ENCODE measurements at places on chromosomes 3 and 15.

- DNase-seq: no peak
Measured at GRCh38 chr3:12054245-12054644, 50.1 kb downstream of the SYN2 start.

DNA sequence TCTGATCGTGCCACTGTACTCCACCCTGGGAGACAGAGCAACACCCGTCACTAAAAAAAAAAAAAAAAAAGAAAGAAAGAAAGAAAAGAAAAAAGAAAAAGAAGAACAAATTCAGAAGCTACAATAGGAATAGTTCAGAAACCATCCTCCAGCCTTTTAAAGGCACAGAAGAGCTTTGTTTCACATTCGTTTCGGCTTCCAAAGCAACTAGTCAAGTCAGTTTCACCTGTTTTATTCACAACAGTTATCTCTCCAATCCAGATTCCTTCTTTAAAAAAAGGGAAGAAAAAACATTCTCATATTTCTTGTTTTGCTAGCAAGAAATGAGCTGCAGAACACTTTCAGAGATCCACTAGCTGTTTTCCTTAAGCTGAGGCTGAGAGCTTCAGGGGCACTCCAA lies 767.7 kb upstream of the CFAP20DC start:
- DNase-seq: no peak

DNA sequence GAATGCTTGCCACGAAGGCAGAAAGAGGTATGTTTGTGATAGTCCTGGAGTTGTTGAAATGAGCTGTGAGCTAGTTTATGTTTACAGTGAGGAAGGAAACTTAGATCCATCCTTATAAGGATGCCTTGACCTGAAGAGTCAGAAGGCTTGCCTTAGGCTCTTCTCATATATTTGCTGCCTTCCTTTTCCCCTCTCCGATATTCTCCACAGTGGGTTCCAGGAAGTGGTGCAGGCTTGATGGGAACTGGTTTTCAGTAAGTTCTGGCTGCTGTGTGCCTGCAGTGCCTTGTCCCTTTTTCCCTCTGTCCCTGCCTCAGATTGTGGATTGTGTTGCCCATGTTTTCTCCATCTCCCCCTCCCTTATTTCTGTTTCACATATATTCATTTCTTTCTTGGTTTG lies 287.3 kb upstream of the UBE2E1 start:
- no peak for DNase-seq

DNA sequence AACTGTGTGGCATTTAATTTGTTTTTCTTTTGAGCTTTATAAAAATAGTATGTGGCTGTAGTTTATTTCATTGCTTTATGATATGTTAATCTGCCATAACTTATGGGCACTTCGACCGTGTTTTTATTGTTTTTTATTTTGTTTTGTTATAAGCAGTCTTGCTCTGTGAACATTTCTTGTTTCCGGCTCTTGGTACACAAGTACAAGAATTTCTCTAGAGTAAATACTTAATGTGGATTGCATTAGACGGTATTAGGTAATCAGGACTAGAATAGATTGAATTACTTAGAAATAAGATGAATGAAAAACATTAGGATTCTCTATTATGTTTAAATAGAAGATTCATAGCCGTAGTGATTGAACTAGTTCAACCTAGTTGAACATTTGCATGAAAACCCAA lies 2.1 kb downstream of the ZFAND6 start:
- DNase-seq: no peak

- no peak for DNase-seq
Measured at GRCh38 chr15:38687775-38688495, 123.3 kb upstream of the RASGRP1 start.

DNA sequence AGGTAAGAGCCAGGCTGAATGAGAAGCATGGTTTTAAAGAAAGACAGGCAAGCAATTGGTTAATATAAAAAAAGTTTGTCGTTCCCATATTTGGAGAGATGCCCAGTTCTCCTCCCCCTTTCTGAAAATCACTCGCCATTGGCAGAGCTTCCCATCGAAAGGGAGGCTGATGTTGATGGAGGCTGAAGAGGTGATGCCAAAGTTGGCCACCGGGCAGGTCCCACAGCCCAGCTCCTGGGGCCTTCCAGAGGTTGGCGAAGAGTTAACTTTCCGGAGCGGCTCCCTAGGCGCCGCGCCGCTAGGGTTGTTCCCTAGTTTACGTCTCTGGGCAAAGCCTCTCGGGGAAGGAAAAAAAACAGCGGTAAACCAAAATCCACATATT lies 793 bp downstream of the PCOLCE2 start:
- DNase-seq: no peak

GRCh38 chr3:124361566-124361965 lies 368.7 kb upstream of the UMPS start:
- DNase-seq: no peak

DNA sequence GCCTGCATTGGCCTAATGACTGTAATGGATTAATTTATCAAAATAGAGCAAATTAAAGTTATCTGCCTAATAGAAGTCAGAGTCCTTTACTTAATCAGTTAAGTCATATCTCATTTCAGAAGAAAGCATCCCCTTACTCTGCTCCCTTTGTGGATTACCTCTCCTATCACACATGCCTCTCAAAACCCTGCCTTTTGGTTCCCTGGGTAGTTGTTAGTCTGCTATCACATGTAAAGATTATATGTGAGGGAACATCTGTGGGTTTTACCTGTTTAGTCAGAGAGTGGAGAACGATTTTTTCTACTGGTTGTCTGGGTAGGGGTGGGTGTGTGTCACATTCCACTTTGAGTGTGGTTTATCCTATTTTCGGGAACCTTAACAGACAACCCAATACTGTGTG lies 16.4 kb downstream of the UBE2E2 start:
- no peak for DNase-seq

DNA sequence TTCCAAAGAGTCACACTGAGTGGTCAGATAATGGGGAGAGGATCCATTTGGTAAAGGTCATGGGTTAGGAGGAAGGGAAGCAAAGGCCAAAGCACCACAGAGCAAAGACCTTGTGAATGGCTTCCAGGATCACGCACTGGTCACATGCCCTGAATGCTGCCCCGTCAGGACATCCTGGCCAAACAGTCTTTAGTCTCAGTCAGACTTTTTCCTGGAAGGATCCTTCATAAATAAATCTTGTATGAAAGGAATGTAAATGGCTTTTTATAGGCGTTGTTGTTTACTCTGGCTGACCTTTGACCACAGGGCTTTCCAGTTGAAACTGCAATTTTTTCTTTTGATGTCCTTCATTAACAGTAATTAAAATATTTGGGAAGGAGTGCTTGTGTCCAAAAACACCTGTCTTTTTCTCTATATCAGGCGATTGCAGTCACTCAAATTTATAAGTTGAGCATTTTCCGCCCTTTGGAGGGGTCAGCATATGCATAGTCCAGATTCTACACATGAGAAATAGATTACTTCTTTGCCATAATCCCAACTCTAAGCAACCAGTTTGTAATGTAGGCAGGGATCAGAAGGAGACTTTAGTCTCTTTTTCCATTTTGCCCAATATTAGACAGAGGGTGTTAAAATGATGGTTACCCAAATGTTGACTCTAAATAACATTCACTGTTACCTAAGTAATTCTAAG lies 48.4 kb downstream of the CHAC1 start:
- no peak for DNase-seq

- DNase-seq: no peak
Measured at GRCh38 chr15:75583701-75584100, 4.6 kb upstream of the PTPN9 start.

DNA sequence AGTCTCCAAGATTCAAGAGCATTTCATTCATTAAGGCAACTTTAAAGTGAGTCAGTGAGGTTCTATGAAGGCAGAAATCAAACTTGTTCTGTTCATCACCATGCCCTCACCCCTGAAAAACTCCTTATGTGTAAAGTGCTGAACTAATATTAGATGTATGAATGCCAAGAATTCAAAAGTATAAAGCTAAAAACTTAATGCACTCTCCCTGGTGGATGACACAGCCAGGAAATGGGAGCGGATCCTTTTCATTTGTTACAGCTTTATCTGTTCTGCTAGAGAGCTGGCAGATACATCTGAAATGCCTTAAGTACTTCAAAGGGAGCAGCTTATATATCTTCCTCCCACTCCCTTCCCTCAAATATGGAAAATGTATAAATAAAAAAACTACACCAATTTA lies 8.2 kb downstream of the TXNRD3 start:
- no peak for DNase-seq

GRCh38 chr15:101406036-101406435 lies 83.5 kb downstream of the PCSK6 start:
- no peak for DNase-seq

DNA sequence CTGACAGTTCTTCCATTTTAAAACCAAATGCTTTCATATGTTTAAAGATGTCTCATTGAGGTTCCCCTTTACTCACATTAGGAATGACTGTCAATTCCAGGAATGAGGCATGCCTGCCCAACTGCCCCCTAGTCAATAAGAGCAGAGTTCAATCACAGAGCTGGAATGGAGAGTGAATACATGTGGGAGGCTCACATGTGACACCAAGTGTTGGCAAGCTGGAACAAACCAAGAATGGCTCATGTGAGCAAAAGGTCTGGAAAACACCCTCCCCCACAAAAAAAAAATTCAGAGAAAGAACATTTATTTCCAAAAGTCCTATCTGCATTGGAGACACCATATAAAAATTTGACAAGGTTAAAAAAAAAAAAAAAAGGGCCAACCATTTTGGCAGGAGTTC lies 3.7 kb downstream of the PBRM1 start:
- no peak for DNase-seq

DNA sequence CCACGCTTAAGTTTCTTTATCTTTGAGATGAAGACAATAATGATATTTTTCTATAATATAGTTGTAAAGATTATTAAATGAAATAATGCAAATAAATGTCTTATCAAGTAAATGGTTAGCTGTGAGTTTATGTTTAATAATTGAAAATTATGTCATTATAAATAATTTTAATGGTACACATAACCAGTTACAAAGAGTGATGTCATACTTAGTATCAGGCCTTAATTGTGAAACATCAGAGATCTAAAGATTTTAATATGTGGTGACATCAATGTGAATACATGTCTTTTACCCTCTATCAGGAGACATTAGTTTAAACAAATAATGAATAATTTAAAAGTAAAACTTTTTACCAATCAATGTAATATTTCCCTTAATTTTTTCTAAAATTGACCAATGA lies 63.8 kb upstream of the P2RY1 start:
- DNase-seq: no peak

DNA sequence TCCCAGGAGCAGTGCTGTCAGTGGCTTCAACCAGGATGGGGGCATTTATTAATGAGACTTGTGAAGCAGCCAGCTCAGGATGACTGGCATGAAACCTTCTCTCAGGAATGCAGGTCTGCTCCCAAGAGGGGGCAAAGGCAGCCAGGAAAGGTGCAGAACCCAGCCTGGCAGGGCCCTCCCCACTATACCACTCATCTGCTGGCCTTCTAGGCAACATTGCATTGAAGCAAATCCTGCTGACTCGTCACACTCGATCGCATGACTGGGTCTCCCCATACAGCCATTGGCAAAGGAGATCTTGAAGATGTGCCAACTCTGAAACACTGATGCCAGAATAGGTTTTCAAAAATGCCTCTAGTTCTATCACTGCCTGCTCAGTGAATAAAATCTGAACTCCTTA lies 65.7 kb upstream of the CMTM7 start:
- no peak for DNase-seq

DNA sequence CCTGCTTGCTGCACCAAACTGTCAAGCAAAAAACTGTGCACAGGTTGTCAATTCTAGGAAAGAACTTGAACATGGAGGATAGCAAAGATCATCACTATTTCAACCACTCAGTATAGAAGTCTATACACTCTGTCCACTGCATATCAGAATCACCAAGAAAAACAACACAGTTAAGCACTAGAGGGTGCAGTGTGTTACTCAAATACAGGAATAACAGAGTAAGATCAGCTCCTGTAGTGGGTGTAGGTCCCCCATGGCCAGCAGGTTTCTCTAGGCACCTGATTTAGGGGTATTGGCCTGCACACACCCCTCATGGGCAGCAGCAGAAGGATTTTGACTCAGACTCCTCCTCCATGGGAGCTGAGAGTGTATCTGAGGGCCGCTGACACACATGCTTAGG lies 464.1 kb downstream of the EPHA6 start:
- no peak for DNase-seq

- no peak for DNase-seq
Measured at GRCh38 chr3:66073464-66074141, 34.9 kb upstream of the MAGI1 start.

- DNase-seq: no peak
Measured at GRCh38 chr15:99185414-99186130, 63.8 kb downstream of the TTC23 start.

GRCh38 chr15:27683121-27683520 lies 416.0 kb downstream of the OCA2 start:
- DNase-seq: no peak

DNA sequence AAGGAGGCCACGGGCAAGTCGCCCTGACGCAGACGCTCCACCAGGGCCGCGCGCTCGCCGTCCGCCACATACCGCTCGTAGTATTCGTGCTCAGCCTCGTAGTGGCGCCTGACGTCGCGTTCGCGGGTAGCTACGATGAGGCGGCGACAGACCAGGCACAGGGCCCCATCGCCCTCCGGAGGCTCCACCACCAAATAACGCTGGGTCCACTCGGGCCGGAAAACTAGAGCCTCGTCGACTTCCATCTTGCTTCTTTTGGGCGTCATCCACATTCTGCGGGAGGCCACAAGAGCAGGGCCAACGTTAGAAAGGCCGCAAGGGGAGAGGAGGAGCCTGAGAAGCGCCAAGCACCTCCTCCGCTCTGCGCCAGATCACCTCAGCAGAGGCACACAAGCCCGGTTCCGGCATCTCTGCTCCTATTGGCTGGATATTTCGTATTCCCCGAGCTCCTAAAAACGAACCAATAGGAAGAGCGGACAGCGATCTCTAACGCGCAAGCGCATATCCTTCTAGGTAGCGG lies at the start of gene EPM2AIP1:
TSS of gene EPM2AIP1 (minus strand) at position 326 of the 520 bp plus-strand sequence. CDS start at position 272, 54 bp downstream.
- no peak for DNase-seq

GRCh38 chr15:49232236-49232806 lies 62.3 kb downstream of the GALK2 start:
- no peak for DNase-seq

DNA sequence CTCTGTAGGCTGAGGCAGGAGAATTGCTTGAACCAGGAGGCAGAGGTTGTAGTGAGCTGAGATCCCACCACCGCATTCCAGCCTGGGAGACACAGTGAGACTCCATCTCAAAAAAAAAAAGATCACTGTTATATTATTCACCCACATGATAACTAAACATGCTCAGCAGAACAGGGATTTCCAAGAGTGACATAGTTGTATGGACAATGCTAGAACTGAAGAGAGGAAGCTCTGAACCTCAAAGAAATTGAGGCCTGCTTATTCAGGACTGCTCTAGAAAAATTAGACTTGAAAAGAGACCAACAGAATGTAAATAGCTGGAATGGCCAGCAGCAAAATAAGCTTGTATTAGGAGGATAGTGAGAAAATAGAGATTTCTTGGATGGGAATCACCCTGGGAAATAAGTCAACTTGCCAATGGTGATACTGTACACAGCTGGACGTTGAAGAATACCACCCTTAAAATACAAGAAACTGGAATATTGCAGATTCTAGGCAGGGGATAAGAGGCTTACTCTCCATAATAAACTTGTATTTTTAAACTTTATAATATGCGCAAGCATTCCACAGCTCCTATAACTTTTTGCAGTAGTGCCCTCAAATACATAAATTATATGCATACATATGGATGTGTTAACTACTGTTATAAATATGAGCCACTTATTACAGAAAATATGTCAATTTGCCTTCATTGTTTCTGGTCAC lies 28.2 kb downstream of the PIK3CB start:
- DNase-seq: no peak

- no peak for DNase-seq
Measured at GRCh38 chr15:47429376-47429775, 287.9 kb upstream of the SEMA6D start.
